ENCODE measurements at places on chromosomes 7 and 10. TPM values are rescaled to one million over a fixed set of nuclear protein-coding genes. Genes with fewer than 3 reads are reported as not detected.

The HOXA5 gene
- not detected for total RNA-seq

- no peaks in the 10 kb centered on the region for H3K4me1 ChIP-seq
- no peak for DNase-seq
- peaks cover 8% of the 10 kb centered on the region for H3K27me3 ChIP-seq
- H3K4me3 ChIP-seq: no peak overlapping the region
- no peaks in the 10 kb centered on the region for H3K36me3 ChIP-seq
Measured at GRCh38 chr10:86079088-86079487, 287.5 kb downstream of the GRID1 start.

The TMEM130 gene
- 19.3 TPM for total RNA-seq

The MRPS24 gene
- total RNA-seq: 72.9 TPM

DNA sequence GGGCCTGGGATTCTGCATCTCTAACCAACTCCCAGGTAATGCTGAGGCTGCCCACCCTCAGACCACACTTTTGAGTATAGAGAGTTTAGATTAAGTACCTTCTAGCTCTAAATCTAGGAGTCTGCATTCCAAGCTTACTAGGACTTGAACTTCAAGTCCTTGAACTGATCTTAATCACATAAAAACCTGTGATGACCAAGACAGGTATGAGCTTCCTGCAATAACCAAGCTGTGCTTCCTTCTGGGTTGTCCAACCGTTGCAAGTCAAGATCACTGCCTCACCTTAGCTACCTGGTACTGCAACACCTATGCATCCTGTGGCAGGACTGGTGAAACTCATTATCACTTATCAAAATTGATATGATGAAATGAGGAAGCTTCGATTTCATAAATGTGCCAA lies 32.9 kb upstream of the RAPGEF5 start:
- H3K4me1 ChIP-seq: peaks cover 29% of the 10 kb centered on the region
- no peak overlapping the region for H3K4me3 ChIP-seq
- H3K27me3 ChIP-seq: no peaks in the 10 kb centered on the region
- H3K36me3 ChIP-seq: no peaks in the 10 kb centered on the region

DNA sequence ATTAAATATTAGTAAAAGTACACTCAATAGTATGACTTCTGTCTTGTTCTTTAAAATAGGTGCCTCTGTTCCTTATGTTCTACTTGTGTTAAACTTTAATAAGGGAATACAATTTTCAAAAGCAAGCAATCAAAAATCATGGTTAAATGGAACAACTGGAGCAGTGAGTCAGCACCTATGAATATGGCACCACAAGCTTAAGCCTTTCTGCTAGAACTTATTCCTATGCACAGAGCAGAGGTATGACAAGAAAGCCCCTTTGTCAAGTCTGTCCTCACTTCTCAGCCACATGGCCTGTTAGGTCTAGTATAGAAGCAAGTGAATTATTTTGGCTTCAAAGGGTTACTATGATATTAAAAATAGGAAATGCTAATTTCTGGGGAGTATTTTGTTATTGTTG lies 29.8 kb downstream of the FAM13C start:
- H3K4me3 ChIP-seq: no peak overlapping the region
- no peak for DNase-seq
- no peak overlapping the region for H3K27ac ChIP-seq
- H3K27me3 ChIP-seq: no peaks in the 10 kb centered on the region
- H3K4me1 ChIP-seq: peaks cover 50% of the 10 kb centered on the region

- H3K4me1 ChIP-seq: peaks cover 26% of the 10 kb centered on the region
- peak overlapping the region; percentile 68 for H3K4me3 ChIP-seq
- peaks cover 7% of the 10 kb centered on the region for H3K27me3 ChIP-seq
- H3K36me3 ChIP-seq: no peaks in the 10 kb centered on the region
- no peak for DNase-seq
- H3K27ac ChIP-seq: no peak overlapping the region
Measured at GRCh38 chr7:28958980-28959347, 834 bp upstream of the TRIL start.

DNA sequence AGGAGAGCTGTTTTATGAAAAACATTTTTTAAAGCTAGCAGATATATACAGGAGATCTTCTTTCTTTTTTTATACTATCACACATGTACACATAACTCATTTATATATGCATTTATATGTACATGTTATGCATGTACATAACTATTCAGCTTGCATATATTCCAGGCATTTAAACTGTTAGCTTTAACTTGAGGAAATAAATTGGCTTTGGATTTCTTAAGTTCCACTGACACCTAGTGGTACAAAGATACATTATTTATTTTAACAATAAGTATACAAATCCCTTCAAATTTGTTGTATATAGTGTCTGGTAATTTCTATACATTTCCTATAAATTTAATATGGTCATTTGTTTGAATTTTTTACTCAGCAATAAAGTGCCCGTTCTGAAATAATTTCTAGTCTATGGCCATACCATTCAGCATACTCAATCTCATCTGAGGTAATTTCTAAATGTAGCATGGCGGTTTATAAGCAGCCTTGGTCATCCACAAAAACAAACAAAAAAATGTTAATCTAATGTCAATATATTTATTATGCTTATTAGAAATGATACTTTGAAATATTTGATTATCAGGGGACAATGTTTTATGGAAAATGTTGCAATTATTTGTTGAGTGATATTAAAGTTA lies 11.6 kb downstream of the ZDHHC6 start:
- no peak overlapping the region for H3K4me3 ChIP-seq
- H3K27ac ChIP-seq: no peak overlapping the region
- DNase-seq: no peak
- peaks cover 14% of the 10 kb centered on the region for H3K36me3 ChIP-seq
- no peaks in the 10 kb centered on the region for H3K27me3 ChIP-seq
- H3K4me1 ChIP-seq: no peaks in the 10 kb centered on the region

Measured in chondrocyte (in vitro differentiated cells).